ENCODE measurements at places on chromosomes 7 and 10.

DNA sequence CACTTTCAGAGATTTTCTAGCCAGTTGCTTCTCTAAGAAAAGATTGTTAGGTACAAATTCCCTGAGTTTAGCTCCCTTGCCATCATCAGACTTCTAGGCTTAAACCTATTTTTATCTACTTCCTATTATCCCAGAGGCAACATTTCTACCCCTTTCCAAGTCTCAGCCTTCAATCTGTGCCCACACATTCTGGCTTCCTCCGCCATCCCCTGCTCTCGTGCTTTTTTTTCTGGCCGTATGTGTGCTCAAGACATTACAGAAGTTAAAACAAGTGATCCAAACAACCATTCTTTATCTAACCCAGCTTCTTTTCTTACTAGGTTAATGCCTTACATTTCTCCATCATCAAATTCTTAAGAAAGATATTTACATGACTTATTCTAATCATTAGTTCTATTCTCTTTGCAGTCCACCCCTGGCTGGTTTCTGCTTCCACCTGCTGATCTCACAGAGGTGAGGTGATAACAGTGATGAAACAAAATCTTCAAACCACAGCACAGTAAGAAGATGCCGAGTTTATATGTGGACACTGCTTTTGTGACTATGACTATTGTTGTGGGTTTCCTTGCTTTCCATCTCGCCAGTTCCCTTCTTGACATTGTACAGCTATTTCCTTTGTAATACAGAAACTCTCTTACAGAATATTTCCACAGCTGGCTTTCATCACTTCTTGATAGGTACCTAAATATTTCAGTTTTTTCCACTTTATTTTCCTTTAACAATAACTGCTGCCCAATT is 18.3 kb upstream of the CDK6 start:
- DNase-seq = no peak

- no peak for DNase-seq
Measured at GRCh38 chr10:3531670-3532069, 253.3 kb downstream of the KLF6 start.

GRCh38 chr7:121513105-121513504 is 117.0 kb upstream of the FAM3C start:
- no peak for DNase-seq

DNA sequence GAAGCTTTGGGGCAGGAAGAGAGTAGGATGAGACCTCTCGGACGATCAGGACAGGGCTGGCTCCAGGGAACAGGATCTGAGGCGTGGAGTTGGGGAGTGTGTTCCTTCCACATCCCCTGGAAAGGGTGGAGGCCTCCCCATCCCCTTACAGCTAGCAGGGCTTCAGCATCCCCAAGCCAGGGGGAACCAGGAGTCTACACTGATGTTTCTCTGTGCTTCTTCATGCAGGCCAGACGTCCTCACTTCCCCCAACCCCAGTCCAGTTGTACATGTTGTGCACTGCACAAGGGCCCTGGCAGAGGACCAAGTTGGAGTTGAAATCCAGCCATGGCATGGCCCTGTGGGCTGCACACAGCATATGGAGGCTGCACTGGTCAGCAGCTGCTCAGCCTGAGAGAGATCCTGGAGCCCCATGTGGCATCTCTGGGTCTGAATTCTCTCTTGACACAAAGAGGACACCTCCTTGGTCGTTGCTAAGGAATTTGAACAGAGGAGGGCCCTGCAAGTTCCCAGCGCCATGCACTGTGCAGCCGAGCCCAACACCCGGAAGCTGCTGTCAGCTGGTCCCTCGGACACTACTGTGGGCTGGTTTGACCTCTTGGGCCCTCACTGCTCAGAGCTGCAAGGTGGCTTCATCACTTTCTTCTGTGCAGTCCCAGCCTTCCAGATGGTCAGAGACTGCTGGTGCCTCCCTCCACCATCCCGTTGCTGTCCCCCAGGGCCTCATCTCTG is 181.1 kb downstream of the DNAJB6 start:
- no peak for DNase-seq

DNA sequence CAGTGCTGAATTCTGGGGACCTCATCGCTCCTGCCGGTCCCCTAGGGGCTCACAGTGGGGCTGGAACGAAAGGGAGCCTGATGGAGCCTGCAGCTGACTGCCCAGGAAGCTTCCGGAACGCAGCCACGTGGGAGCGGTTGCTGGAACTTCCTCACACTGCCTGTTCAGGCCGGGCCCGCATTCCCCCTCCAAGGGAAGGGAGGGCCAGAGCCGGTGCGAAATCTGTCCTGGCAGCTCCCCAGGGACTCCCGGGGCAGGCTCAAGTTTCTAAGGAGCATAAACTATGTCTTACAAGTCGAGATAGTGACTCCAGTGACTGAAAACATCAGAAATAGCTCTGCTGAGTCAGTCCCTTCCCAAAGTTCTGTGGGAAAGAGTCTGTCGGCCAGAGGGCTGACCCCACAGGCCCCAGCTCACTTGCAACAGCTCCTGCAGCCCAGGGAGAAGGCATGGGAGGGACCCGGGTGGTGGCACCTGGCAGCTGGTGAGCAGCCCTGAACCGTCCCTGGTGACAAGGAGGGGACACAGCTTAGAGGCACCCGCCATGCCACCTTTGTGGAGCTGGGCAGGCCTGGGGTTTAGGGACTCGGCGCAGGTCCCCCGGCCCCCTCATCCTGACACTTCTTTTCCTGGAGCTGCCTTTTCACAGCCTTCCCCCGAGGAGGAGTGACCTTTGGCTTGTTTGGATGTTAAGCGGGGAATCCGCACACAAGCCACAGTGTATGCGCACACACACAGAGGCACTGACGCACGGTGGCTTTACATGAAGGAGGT is 47.6 kb downstream of the PDGFA start:
- DNase-seq = no peak

DNA sequence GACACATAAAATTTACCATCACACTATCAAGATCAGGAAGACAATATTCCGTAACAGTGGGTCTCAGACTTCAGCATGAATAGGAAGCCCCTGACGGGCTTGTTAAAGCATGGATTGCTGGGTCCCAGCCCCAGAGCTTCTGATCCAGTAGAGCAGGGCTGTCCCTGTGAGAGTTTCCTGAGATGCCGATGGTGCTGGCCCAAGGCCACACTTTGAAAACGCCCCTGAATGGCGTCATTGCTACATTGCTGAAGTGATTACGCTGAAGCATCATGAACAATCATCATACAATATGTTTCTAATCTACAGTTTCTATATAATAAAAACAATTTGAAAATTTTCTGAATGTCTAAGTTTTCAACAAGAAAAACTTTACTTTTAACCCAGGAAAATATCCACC is 38.0 kb upstream of the TMEM72 start:
- no peak for DNase-seq

- DNase-seq = no peak
Measured at GRCh38 chr10:84292502-84292901, 35.9 kb upstream of the CCSER2 start.

GRCh38 chr10:62633976-62634375 is 170.5 kb upstream of the ADO start:
- no peak for DNase-seq

GRCh38 chr7:48904975-48905374 is 19.4 kb upstream of the CDC14C start:
- DNase-seq = no peak

GRCh38 chr7:29915481-29916215 is 74.0 kb downstream of the SCRN1 start:
- DNase-seq = no peak

- no peak for DNase-seq
Measured at GRCh38 chr10:83647526-83647925, 491.8 kb upstream of the GHITM start.

DNA sequence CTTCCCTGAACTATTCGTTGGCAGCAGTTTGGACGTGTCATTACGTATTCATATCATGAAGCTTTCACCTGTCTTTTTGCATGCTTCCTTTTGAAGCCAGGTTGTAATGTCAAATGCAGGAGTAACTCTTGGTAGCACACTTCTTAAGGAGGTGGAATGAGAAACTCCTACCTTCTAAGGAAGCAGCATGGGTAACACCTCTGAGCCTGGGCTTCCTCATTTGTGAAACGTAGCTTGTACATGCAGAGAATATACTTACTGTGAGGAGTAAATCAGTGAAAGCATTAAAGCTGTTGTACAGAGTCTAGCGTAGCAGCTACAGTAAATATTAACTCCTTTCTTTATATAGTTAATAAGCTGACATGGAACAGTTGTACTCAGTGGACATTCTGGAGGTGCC is 21.1 kb downstream of the CUL1 start:
- DNase-seq = no peak

DNA sequence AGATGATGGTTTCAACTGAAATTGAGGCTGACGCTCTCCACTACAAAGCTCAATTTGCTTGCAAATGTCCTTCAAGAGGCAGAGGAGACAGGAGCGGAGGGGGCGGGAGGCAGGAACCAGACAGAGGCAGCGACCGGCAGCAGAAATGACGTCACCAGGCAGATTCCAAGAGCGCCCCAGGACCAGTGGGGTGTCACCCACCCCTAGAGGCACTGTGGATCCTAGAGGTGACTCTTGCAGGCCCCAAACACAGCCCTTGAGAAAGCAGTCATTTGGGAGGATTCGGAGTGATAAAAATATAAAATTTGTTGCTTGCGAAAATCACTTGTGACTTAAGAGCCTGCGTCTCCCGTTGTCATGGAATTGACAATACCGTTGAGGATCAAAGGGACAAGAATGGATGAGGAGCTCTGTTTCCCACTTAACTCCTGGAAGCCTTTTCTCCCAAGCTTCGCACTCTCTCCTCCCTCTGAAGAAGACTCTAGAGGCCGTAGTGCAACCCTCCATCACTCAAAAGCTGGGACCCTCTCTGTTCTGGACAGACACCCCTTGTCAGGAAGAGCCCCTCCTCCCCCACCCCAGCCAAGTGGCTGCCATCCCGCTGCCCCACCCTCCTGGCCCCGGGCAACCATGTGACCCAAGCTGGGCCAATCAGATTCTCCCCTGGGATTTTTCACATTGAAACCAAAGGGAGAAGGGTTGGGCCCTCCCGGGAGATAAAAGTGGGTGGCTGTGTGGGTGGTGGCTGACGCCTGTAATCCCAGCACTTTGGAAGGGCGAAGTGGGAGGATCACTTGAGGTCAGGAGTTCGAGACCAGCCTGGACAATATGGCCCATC is 16.3 kb upstream of the SLC29A4 start:
- DNase-seq = no peak

DNA sequence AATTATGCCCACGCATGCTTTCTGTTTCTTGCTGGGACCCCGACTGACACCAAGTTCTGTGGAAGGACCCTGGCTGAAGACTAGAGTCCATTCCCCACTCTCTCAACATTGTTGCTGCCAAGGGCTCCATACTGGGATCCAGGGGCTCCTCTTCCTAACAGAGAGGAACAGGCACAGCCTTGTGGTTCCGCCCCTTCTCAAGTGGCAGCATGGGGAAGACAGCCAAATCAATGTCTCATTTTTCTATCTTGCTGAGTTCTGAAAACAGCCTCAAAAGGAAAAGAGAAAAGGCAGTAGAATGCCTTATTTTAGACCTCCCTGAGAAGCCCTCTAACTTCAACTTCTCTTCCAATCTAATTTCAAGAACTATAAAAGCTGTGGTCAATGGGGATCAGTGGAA is 23.7 kb upstream of the LAMB1 start:
- DNase-seq = no peak

DNA sequence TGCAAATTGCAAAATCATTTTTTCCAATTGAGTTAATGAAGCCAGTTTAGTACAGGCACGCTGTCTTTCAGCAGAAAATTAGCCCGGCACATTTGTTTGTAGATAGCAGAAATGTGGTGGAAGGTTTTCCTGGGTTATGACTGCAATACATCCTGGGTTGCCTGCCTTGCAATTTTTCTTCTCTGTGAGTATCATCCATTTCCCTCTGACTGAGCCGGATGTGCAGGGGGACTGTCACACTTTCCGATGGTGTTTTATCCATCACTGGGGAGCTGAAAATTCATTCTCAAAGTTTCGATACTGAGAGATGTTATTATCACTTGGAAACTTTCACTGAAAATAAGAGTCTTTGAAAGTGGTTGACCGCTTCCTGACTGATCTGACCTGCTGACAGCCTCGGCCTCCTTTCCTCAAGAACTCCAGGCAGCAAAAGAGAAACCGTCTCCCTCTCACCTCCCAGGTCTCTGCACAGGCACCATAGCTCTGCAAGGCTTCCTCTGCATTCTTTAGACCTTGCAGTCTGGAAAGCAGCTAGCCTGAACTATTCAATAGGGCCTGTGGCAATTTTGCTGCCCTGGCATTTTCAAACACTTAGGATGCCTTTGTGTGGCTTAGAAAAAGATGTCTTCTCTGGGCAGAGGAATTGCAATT is 320.8 kb upstream of the NRP1 start:
- no peak for DNase-seq

- DNase-seq = no peak
Measured at GRCh38 chr7:79451580-79451979, 1.9 kb downstream of the MAGI2 start.

DNA sequence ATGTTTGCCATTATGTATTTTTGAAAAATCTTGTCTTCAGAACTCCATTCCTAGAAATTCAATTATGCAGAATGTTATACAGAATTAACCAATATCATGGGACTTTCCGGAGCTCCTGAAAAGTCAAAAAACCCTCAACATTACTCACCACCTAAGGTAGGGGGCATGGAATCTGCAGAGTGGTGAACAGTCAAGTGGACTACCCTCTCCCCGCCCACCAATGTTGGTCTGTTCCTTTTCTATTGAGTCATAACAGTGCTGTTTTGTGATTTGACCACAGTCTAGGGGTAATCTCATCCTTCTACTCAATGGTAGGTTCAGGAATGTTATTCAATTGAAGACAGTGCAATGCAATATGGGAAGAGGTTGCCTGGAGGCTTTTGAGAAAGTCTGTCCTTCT is 130.5 kb upstream of the HABP2 start:
- DNase-seq = no peak

DNA sequence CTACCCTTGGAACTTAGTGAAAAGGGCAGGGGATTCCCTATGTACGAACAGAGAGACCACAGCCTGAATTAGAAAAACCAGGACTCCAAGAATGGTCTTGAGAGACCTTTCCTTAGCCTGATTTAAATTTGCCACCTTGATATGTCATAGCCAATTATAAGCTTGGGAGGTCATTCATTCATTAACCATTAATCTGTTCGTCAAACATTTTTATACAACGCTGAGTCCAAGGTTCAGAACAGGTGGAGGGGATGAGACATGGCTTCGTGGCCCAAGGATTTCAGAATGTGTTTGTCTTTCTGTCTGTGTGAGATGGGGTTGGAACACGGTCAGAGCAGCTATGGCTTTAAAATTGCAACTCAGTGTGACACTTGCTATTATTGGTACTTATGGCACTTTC is 158.0 kb downstream of the PAXIP1 start:
- no peak for DNase-seq

DNA sequence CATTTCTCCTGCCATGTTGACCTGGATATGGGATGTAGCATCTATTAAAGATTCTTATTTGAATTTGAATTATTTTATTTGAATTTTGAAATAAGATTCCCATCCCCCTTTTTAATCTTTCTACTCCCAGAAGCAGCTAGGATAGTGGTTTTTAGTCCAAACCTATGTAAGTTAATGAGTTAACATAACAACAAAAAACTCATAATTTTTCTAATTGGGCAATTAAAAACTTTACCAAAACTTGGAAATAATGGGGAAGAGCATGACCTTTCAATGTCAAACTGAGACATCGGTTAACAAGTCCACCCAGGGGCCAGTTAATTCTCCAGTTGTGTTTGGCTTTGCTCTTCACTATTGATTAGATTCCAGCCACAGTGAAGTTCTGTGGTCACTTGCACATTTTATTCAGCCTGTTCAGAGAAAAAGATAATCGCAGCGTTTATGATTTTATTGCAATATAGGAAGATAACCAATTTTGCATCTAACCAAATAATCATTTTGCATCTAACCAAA is 1.2 kb upstream of the FAM13C start:
- no peak for DNase-seq

Measured in stimulated activated CD8-positive, alpha-beta memory T cell treated with anti-CD3 and anti-CD28 coated beads, Interleukin-2, amount 100 ng/mL, for 48 hours (primary cell).